GM06990 (cell line): ENCODE measurements at places on chromosomes 5 and 9.

GRCh38 chr9:37715260-37715659 lies 38.3 kb upstream of the TRMT10B start:
- DNase-seq = no peak

DNA sequence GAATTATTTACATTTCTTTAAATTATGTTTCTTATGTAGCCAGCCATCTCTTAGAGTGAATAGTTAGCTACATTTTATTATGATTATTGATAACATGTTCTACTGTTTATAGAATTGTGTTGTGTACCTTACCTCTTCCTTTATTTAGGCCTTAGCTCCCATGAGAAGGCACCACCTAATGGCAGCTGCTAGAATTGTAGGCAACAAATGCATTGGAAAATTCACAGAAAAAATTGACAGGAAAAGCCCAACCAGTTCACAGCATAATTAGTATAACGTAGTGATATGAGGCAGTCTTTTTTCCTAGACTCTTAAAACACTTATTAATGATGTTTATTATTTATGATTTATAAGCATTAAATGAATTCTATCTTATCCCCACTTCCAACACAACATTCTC lies 175.8 kb downstream of the WDR70 start:
- DNase-seq = no peak

GRCh38 chr9:133374612-133375115 lies 1.2 kb downstream of the SURF4 start:
- no peak for DNase-seq

- no peak for DNase-seq
Measured at GRCh38 chr5:136676685-136677084, 311.3 kb upstream of the TRPC7 start.

GRCh38 chr9:8745347-8745746 lies 945.8 kb upstream of the DMAC1 start:
- no peak for DNase-seq

GRCh38 chr5:2627867-2628266 lies 123.6 kb downstream of the IRX2 start:
- DNase-seq = no peak

DNA sequence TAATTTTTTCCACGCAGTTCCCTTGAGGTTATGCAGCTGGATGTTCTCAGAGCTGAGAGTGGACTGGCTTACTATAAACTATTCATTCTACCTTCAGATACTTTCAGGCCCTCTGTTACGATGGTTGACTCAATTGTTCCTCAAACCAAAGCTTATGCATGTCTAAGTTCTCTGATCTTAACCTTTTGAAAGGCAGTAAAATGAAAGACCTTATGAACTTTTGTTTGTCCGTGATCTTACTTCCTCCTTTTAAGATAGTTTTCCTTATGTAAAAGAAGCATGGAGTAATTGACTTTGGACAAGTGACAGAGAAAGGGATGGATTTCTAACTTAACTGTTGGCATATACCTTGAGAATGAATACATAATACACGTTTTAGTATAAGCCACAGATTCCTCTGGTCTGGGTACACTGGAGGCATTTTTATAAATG lies 575.7 kb downstream of the PDE4D start:
- DNase-seq = no peak
